ENCODE measurements at places on chromosomes 1 and 21.

- DNase-seq = no peak
These were observed 40.9 kb downstream of the ATP6V1G3 start for GRCh38 chr1:198499588-198499987.

GRCh38 chr1:8693107-8693506 lies 124.3 kb downstream of the RERE start:
- DNase-seq = no peak

GRCh38 chr1:244854166-244854565 lies 10.2 kb downstream of the HNRNPU start:
- DNase-seq = no peak

- no peak for DNase-seq
These were observed 2.1 kb upstream of the GRHL3 start for GRCh38 chr1:24317081-24317480.

DNA sequence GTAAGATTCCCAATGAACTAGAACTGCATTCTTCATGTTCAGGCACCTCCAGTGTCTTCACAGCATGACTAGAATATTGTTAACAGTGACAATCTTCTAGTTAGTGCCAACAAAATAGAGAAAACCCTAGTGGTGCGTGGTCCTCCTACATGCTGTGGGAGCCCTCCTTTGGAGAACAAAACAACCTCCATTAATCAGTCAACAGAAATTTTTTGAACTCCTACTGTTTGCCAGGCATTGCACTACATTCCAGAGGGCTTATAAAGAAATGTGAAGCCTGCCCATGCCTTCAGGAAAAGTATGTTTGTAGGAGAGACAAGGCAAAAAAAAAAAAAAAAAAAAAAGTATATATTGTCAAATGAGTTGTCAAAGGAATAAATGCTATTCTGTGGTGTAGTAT lies 252.7 kb downstream of the LRRC40 start:
- no peak for DNase-seq

GRCh38 chr1:7543718-7544090 lies 227.4 kb upstream of the VAMP3 start:
- no peak for DNase-seq

DNA sequence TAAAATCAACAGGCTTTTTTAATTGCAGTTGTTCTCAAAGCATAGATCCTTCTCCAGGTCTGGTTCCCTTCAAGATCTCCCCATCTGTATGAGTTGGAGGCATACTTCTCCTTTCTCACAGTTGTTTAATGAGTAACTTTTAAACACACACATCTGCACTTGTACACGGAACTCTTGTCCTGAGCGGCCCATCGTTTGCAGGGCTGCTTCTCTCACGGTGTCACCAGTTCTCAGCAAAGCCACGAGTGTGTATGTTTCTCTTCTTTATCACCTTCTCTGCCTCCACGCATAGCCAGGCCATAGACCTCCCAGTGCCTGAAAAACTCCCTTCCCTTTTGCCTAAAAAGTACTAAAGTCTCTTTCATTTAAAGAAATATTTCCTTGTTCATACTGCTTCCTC lies 68.7 kb upstream of the ROR1 start:
- no peak for DNase-seq

- DNase-seq = no peak
These were observed 16.5 kb upstream of the ETS2 start for GRCh38 chr21:38789275-38789674.

GRCh38 chr1:94438692-94439276 lies 20.6 kb downstream of the ABCD3 start:
- DNase-seq = no peak

GRCh38 chr1:207833381-207833780 lies 77.5 kb downstream of the CD34 start:
- DNase-seq = no peak

DNA sequence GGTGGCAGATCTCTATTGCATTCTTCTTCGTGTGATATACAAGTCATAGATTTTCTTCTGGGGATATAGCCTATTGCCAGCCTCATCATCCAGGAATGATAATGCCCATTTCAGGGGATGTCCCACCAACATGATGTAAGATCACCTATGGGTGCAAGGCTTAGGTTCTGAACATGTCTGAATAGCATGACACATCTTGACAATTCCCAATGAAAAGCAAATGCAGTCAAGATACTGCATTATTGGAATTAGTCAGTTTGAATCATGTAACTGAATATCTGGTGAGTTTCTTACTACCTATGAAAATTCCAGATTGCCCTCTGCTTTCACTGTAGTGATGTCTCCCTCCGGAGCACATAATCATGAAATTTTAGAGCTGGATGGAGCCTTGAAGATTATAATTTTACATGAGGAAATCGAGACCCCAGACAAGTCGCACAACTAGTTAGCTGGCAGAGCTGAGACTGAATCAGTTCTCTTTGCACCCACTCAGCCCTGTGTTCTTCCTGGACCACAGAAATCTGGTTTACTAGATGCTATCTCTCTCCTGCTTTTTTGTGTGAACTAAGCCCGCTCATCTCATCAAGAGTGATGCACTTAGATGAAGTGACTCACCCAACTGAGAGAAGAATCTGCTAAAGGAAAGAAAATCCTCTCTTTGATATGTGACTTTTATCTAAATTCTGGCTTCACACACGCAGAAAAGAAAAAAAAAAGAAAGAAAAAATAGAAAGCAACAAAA lies 65.0 kb downstream of the WDR64 start:
- no peak for DNase-seq

- no peak for DNase-seq
These were observed 197.8 kb downstream of the FOXD2 start for GRCh38 chr1:47635597-47635996.

DNA sequence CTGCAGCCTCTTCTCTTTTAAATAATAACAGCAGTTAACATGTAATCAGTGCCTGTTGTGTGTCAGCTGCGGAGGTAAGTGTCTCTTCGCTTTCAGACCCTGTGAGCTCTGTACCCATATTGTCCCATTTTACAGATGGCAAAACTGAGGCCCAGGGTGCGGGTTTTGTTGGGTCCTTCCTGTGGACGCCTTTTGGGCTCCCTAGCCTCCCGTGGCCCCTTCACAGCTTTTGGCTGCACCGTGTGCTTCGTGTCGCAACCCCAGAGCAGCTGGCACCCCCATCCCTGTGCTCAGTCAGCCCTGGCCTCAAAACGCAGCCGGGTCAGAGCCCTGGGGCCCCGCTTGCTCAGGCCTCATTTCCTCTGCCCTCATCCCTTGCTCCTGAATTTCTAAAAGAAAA lies 53.8 kb downstream of the TLR5 start:
- no peak for DNase-seq

DNA sequence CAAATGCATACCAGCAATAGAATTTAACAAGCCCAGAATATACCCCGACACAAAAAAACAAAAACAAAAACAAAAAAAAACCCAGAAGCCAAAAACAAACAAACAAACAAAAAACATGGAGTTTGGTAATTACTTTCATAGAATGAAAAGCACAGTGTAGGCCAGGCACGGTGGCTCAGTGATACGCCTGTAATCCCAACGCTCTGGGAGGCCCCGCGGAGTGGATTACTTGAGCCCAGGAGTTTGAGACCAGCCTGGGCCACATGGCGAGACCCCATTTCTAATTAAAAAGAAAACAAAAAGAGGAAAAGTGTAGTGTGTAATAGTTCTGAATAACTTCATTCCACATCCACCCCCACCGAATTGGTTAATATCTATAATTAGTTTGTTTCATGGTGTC lies 1265.7 kb downstream of the NCAM2 start:
- DNase-seq = no peak

- no peak for DNase-seq
These were observed 61.2 kb downstream of the ST6GALNAC5 start for GRCh38 chr1:76928522-76928921.

DNA sequence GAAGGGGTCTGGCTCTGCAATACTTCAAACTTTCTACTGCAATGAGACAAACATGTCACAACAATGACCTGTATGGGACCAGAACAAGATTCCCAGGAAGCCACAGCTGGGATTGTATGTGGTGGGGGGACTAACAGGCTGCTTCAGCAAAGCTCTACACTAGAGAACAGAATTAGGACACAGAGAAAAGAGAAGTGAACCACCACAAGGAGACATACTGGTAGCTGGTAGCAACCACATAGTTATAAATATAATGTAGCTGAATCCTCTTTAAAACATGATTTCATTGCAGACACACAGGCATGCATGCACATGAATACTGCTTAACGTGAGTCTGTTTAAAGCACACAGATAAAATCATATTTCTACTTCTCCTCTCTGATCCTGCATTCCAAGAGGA lies 3.5 kb upstream of the ILDR2 start:
- no peak for DNase-seq

GRCh38 chr21:31538816-31539215 lies 120.7 kb upstream of the SOD1 start:
- DNase-seq = no peak

DNA sequence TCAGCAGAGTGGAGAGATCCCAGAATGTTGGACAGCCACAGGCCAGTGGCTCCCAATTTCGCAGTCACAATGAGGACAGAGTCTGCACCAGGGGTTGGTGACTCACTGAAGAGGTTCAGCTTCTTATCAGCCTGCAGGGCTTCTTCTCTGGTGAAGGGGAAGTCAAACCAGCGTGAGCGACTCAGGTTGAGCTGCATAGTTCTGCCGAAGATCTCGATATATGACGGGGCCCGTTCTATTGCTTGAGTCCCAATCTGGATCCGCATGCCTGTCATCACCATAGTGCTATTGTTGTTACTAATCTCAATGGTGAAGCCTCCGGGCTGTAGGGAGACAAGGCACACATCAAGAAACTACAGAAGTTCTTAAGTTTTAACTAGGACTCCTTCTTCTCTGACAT lies 58.5 kb downstream of the UBR4 start:
- no peak for DNase-seq

GRCh38 chr1:88455621-88456256 lies 228.3 kb upstream of the PKN2 start:
- DNase-seq = no peak

DNA sequence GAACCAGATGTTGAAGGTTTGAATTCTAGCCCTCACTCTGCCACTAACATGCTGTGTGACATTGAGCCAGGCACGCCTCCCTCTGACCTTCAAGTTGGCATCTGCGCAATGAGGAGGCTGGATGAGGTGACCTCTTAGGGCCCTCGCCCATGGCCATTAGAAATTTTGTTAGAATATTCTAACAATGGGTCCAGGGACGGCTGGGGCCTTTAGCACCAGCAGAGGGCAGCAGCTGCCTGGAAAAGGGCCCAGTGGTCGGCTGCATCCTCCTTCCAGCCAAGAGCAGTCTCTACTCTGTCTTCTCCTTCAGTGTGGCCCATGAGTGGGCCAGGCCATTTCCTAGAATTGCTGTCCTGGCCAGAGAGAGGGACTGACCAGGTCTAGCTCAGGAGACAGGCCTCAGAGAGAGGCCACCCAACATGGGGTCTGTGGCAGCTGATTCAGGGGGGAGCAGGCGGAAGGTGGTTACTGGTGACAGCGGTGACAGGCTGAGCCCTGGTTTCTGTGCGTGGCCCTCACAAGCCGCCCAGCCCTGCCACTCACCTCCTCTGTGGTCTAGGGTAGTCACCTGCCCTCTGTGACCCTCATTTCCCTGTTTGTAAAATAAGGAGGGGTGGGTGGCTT lies 101.3 kb upstream of the ACTL8 start:
- DNase-seq = no peak

DNA sequence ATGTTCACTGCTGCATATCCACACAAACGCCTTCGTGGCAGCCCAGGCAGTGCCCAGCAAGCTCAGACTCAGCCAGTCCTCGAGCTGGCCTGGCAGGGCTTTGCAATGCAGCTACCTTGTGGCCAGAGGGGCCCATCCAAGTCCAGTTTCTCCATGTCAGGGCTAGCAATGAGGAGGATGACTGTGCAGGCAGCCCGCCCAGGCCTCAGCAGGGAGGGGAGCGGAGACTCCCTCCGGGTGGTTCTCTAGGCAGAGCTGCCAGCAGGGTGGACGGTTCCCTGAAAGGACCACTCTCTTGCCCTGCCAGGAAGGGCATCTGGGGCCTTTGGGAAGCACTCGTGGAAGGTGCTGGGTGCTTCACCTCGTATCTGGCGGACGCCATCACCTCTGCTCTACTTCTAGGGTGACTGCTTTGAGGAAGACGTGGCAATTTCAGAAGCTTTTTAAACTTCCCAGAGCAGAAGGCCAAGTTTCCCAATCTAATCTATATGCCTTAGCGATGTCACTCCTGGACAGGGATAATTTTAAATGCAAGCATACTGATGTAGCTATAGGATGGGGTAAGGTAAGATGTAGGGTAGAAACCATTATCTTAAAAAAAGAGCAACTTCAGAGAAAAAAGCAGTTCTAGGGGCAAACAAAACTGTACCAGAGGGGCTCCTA lies 56.2 kb downstream of the RUNX1 start:
- peak; percentile 24 for DNase-seq

- no peak for DNase-seq
These were observed 10.1 kb upstream of the TCP10L start for GRCh38 chr21:32595431-32595830.

DNA sequence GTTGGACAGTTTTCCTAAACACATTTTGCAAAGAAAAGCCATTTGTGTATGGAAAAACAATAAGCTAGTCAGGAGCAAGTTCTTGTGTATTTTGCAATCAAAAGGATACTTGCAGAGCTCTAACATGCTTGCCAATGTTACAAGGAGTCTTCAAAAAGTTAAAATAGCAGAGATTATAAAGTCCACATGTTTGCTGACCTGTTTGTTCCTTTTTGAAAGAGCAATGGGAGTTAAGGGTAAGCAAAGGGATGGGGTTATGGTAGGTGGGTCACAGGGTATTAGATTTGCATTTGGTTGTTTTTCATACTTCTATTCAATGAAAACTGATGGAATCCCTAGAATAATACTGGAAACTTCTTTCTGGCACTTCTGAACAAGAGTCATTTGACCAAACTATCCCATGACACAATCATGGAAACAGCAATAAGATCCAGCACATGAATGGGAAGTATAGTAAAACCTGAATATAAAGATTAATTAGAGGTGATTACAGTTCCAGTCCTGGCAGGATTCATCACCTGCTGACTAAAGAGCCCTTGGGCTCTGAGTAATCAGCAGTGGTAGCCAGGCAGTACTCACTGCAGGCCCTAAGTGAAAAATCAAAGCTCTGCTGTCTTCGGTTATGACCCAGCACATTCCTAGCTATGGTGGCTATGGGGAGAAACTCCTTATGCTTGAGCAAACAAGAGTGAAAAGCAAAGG lies 27.1 kb upstream of the ZC3H11B start:
- no peak for DNase-seq

GRCh38 chr1:183710333-183710732 lies 57.2 kb upstream of the APOBEC4 start:
- DNase-seq = no peak

GRCh38 chr1:227880342-227880924 lies 65.0 kb downstream of the PRSS38 start:
- DNase-seq = no peak

- DNase-seq = no peak
These were observed 98.2 kb upstream of the ERG start for GRCh38 chr21:38596264-38597042.

DNA sequence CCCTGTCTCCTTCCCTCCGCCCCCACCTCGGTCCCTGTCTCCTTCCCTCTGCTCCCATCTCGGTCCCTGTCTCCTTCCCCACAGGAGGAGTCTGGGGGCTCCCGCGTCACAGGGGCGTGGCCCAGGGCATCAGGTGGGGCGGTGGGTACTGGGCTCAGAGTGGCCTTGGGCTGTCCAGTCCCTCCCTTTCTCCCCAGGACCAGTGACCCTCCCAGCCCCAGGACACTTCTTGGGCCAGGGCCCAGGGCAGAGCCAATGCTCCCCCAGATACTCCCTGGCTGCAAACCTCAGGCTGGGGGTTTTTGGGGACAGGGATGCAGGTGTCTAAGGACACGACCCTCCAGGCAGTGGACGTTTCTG lies 6.8 kb upstream of the RNF223 start:
- no peak for DNase-seq
